ENCODE measurements at places on chromosomes 16 and 17. TPM values are rescaled to one million over a fixed set of nuclear protein-coding genes. Genes with fewer than 3 reads are reported as not detected.
A peak's percentile ranks its signal among the peaks of the same experiment; 100 is the strongest.

The ZNF750 gene
- not detected for total RNA-seq

The CMIP gene
- 20.7 TPM for total RNA-seq

The PPY gene
- not detected for total RNA-seq

The SMTNL2 gene
- 7.2 TPM for total RNA-seq

The LPO gene
- not detected for total RNA-seq

DNA sequence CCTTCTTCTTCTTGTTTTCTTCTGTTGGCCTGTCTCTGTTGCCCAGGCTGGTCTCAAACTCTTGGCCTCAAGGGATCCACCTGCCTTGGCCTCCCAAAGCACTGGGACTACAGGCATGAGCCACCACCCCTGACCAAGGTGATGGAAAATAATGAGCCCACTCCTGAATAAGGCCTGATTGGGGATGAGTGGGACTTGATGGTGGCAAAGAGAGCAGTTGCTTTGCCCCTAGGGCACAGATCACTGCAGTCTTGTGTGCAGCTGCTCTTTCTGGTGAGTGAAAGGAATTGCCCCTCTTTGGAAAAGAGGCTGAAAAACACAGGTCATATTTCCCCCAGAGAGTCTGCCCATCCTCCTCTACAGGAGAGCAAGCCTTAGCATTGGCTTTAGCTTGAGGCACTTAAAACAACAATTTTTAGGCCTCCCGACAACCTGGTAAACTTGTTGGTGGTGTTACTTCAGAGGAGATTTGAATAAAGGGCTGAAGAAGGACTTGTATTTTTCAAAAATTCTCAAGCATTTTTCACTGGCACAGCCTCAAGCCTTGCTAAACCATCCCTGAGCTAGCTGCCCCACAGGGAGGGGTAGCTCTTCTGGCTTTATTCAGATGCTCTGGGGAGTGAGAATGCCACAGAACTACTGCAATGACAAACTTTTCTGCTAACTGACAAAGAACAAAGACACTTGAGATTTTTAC, 6.1 kb upstream of the PDP2 start:
- H3K36me3 ChIP-seq, result no peaks in the 10 kb centered on the region
- no peak overlapping the region for H3K4me3 ChIP-seq
- no peaks in the 10 kb centered on the region for H3K27me3 ChIP-seq
- peak overlapping the region; percentile 34 for H3K27ac ChIP-seq
- no peak for DNase-seq

DNA sequence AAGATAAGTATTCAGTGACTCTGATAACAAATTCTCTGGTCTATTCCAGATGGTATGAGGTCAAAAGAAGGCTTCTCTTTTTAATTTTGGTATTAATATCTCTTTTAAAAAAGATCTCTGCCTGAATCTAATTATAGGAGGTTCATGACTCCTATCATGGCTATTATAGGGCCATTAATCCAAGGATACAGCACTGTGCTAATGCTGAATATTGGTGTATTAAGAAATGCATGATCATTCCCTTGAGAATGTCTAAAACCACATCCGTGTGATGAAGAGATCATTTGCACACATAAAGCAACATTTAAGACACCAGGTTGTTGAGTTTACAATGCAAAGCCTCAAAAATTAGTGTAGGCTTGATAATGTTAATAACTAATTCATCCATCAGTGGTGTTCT, 160.4 kb upstream of the MON1B start:
- no peak for DNase-seq
- no peaks in the 10 kb centered on the region for H3K36me3 ChIP-seq
- no peak overlapping the region for H3K27ac ChIP-seq
- H3K27me3 ChIP-seq, result no peaks in the 10 kb centered on the region

DNA sequence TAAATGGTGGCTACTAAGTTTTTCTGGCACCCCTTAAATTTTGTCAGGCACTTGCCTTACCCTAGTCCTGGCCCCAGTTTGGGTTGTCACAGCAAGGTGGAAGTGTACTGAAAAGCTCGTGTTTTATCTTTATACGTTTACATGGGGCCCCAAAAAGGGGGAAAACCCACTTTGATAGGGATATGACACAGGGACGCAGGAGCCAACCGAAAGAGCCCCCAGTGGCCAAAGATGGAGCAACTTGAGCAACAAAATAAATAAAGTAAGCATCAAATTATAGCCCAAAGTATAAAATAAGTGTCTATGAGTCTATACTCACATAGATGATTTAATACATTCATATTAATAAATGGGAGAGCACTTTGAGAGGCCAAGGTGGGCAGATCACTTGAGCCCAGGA, 5.0 kb upstream of the CETP start:
- H3K27ac ChIP-seq, result no peak overlapping the region
- H3K36me3 ChIP-seq, result no peaks in the 10 kb centered on the region
- no peaks in the 10 kb centered on the region for H3K27me3 ChIP-seq
- H3K4me3 ChIP-seq, result no peak overlapping the region
- peaks cover 15% of the 10 kb centered on the region for H3K4me1 ChIP-seq
- no peak for DNase-seq

- no peak overlapping the region for H3K4me3 ChIP-seq
- no peaks in the 10 kb centered on the region for H3K27me3 ChIP-seq
- no peaks in the 10 kb centered on the region for H3K4me1 ChIP-seq
- no peaks in the 10 kb centered on the region for H3K36me3 ChIP-seq
Observed at GRCh38 chr17:9350080-9350479, 225.5 kb downstream of the STX8 start.

DNA sequence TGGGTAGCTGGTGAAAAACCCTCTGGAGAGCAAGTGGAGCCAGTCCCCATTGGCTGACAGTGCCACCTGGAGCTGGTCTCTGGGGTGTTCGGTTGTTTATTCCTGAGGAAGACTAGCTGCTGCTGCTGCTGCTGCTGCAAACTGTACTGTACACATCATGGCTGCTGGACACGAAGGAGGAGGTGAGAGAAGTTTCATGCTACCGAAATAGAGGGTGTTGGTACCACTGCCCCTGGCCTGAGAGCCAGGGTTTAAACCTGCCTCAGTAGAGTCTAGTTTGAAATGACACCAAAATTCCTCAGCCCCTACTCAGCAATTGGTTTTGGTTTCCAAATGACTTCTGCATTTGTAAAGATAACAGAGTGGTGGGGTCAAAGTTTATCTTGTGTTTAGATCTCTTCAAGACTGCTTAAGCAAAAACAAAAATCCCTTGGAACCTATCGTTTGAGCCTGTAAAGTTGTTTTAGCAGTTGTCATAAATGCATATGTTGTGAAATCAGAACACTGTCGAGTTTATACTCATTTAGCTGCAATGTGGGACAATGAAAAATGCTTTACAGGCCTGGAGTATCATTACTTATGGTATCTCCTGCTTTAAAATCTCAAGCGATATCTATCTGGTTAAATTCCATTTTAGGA, 40.8 kb downstream of the CYB5B start:
- no peak overlapping the region for H3K27ac ChIP-seq
- peaks cover 7% of the 10 kb centered on the region for H3K36me3 ChIP-seq
- H3K27me3 ChIP-seq, result no peaks in the 10 kb centered on the region
- peaks cover 11% of the 10 kb centered on the region for H3K4me1 ChIP-seq
- DNase-seq, result no peak

- no peaks in the 10 kb centered on the region for H3K27me3 ChIP-seq
- H3K4me3 ChIP-seq, result no peak overlapping the region
- DNase-seq, result no peak
- H3K27ac ChIP-seq, result no peak overlapping the region
- peaks cover 9% of the 10 kb centered on the region for H3K36me3 ChIP-seq
Observed at GRCh38 chr16:54112451-54113206, 174.0 kb downstream of the IRX3 start.

GRCh38 chr17:81667754-81668153, 1.2 kb downstream of the CCDC137 start:
- H3K36me3 ChIP-seq, result peaks cover 65% of the 10 kb centered on the region
- peaks cover 35% of the 10 kb centered on the region for H3K4me1 ChIP-seq
- H3K27me3 ChIP-seq, result no peaks in the 10 kb centered on the region
- H3K27ac ChIP-seq, result no peak overlapping the region
- H3K4me3 ChIP-seq, result peak overlapping the region; percentile 94
- DNase-seq, result no peak

DNA sequence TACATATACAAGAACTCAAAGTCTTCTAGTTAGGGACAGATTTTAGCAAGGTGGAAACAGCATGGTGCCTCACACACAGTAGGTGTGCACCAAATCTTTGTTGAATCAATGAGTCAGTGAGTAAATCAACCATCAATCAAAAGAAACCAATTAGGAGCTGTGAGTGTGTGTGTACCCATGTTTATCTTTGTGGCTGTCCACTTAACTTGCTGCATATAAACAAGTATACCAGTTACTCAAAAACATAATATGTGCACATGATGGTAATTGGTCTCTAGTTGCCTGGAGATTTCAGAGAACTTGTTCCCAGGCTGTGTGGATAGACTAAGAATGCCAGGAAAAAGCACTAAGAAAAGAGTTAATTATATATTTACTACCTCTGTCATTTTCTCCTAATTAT, 272.2 kb upstream of the CCL2 start:
- no peak overlapping the region for H3K4me3 ChIP-seq
- H3K4me1 ChIP-seq, result no peaks in the 10 kb centered on the region
- no peak overlapping the region for H3K27ac ChIP-seq
- no peaks in the 10 kb centered on the region for H3K27me3 ChIP-seq

- peaks cover 7% of the 10 kb centered on the region for H3K4me1 ChIP-seq
- peaks cover 55% of the 10 kb centered on the region for H3K36me3 ChIP-seq
- H3K27ac ChIP-seq, result no peak overlapping the region
- DNase-seq, result no peak
Observed at GRCh38 chr16:83917152-83918120, 18.5 kb downstream of the MLYCD start.

DNA sequence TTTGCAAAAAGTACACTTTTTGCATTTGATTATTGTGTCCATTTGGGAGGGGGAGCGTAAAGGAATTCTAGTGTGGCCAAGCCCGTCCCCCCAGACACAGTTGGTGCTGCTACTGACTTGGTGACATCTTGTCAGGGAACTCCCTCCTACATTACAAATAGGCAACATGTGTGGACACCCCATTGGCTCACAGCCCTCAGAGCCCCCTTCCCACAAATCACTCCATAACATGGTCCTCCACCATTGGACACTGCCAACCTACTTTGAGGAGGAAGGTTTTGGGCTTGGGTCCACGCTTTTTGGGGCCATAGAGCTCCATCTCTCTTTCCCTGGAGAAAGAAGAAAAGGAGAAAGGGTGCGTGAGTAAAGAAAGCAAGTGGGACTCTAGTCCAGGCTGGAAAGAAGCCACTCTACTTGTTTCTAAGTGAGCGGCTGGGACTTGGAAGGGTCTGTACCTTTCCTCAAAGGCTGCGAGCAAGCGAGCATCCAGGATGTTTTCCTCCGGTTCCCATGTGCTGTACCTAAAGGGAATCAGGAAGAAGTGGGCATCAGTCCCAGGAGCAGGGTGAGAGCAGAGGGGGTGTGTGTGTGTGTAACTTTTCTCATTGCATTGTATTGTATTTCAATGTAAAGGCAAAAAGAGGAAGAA, 958 bp downstream of the CBX8 start:
- peaks cover 7% of the 10 kb centered on the region for H3K36me3 ChIP-seq
- H3K27ac ChIP-seq, result no peak overlapping the region
- H3K4me3 ChIP-seq, result peak overlapping the region; percentile 77
- DNase-seq, result no peak
- peaks cover 50% of the 10 kb centered on the region for H3K27me3 ChIP-seq

DNA sequence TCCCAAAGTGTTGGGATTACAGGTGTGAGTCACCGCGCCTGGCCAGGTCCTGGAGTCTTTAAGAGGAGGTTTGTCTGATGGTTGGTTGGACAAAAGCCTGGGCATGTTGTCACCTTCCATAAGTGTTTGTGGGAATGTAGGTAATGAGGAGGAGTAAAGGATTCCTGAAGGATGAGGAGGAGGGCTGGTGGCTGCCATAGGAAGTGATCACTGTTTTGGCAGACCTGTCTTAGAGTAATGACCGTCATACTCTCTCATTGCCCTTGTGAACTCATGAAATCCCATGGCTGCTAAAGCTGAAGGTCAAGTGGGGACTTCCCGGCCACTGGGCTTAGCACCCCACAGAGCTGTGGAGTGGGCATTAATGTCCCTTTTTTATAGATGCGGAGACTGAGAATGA, 40.5 kb downstream of the TENT4B start:
- no peak overlapping the region for H3K4me3 ChIP-seq
- DNase-seq, result no peak
- no peak overlapping the region for H3K27ac ChIP-seq
- H3K36me3 ChIP-seq, result no peaks in the 10 kb centered on the region
- H3K27me3 ChIP-seq, result no peaks in the 10 kb centered on the region

- no peak overlapping the region for H3K4me3 ChIP-seq
- no peak overlapping the region for H3K27ac ChIP-seq
- DNase-seq, result no peak
- no peaks in the 10 kb centered on the region for H3K36me3 ChIP-seq
- H3K4me1 ChIP-seq, result peaks cover 10% of the 10 kb centered on the region
- H3K27me3 ChIP-seq, result no peaks in the 10 kb centered on the region
Observed at GRCh38 chr16:66135421-66135831, 231.1 kb upstream of the CDH5 start.

DNA sequence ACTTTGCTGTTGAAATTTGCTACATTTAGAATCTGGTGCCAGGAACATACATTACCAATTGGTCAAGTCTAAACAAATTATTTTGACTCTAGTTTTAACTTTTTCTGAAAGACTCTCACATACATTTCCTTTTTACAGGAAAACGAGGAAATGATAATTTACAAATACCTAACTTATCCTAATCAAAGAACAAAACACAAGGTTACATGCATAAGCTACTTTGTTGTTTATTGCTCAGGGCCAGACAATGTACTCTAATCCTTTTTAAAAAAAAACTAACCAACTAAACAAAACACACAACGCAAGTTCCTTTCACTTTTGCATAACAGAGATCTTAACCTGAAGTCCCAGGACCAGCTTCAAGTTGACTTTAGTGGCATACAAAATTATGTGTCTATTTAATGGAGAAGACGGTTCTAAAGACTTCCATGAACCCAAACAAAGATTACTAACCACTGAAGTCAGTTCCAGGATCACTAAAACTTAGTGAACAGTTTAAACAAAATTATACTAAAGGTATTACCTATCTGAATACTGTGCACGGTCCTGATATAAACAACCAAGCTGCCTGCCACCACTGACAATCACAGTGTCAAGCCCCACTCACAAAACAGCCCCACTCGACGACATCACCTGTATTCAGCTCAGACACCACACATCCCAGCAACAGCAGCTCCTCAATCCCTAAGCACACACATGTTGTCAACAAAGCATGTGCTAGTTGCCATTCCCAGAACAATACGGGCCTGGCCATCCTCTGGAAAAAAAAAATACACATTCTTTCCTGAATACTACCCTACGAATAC, 1.9 kb downstream of the ZNF652 start:
- peak overlapping the region; percentile 94 for H3K27ac ChIP-seq
- H3K4me3 ChIP-seq, result peak overlapping the region; percentile 98
- no peaks in the 10 kb centered on the region for H3K27me3 ChIP-seq
- peaks cover 64% of the 10 kb centered on the region for H3K4me1 ChIP-seq

- no peak within 1 kb of the TSS for H3K27ac ChIP-seq
- DNase-seq, result no peak
- H3K4me1 ChIP-seq, result peaks cover 7% of the 10 kb centered on the region
- H3K27me3 ChIP-seq, result no peaks in the 10 kb centered on the region
- H3K4me3 ChIP-seq, result peak within 1 kb of the TSS; percentile 24
Observed at GRCh38 chr17:63523253-63523855, at the start of gene KCNH6. Gene KCNH6 (plus strand): TSS chr17:63523358. CDS start chr17:63523414, 56 bp downstream.
